NCI-H524 treated with DMSO at 0.1 percent for 48 hours (cell line): ENCODE measurements at places on chromosomes 2 and 18.

GRCh38 chr18:62950246-62950645 lies 234.9 kb downstream of the PHLPP1 start:
- no peak for DNase-seq

DNA sequence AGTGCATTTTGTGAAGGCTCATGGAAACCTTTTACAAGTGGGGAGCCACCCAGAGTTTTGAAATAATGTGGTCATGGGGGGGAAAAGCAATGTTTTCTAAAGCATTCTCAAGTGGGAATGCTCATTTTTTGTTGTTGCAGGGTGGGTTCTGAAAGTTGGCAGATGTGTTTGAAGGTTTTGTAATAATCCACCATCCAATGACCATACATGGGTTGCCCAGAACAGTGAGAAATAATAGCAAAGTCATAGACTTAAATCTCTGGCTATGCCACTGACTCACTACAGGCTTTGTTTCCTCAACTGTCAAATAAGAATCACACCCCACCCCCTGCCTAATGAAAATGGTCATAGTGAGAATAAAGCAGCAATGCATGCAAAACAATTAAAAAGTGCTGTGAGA lies 2.9 kb downstream of the DSG3 start:
- no peak for DNase-seq

DNA sequence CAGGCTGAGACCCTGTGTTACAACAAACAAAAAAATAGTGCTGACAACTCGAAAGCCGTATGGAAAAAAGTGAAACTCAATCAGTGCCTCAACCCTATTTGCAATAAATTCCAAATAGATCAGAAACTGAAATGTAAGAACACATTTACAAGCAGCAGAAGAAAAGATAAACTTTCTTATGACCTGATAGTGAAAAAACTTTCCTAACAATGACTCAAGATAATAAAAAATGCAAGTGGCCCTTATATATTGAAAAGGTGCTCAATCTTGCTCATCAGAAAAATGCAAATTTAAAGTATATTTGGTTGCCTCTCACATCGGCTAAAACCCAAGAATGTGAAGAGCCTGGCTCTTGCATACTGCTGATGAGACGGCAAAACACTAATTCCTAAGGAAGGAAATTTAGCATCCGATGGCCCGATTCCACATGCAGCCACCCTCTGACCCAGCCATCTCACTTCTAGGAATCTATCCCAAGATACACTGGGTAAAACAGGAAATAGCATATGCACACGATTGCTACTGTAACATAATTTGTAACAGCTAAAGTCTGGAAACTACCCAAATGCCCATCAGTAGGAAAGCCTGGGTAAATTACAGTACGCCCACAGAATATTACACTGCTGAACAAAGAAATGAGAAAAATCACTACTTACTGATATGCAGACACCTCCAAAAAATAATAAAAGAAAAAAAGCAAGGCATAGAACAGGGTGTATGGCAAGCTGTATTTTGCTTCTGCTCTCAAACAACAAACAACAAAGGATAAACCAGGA lies 56.8 kb downstream of the HDLBP start:
- no peak for DNase-seq

DNA sequence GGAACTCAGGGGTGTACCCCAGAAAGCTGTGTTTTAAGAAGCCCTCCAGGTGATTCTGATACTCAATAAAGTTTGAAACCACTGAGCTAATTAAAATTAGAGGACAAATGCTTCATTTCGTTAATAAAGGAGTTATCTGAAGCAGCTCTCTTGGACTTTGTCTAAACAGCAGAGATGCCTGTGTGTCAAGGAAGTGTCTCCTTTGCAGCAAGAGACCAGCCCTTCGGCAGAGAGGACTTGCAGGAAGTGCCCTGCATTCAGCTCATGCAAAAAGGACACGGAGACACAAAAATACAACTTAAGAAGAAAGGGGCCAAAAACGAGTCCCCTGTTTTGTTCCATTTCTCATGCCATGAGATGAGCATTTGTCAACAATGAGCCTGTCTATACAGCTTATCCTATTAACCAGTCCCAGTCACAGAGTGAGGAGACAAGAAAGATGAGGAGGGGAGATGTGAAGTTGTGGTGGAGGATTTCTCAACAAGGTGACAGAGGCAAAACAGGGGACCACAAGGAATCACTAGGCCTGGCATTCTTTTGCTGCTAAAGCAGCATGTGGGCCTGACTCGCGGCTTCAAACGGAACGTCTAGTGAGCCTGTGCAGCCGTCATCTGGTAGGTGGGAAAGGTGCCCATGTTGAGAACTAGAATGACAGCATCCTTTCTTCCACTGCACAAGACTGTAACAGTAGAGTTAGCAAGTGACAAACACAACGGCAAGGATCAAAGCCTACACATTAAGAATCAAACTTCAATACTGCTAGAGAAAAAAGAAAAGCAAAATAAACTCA lies 152.3 kb downstream of the ANTXR1 start:
- DNase-seq: no peak

- DNase-seq: no peak
These were observed 62.6 kb downstream of the MDH1 start for GRCh38 chr2:63651356-63651755.
